Activated CD4-positive, alpha-beta T cell treated with anti-CD3 and anti-CD28 coated beads for 24 hours (primary cell): ENCODE measurements at places on chromosomes 12 and 14.

DNA sequence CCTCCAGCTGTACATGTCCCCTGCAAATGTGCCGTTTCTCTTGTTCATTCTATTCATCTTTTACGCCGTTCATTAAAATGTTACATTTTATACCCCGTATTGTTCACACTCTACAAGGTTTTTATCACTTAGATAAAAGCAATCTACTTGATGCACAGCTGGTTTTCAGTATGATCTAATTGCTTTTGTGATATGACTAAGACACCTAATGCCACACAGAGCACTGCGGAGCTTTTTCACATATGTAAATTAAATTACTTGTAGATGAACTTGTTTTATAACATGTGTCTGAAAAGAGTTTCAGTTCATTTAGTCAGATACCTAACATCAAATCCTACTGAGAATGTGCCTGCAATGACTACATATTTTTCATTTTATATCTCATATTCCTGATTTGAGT is 40.9 kb upstream of the RERGL start:
- DNase-seq = no peak

DNA sequence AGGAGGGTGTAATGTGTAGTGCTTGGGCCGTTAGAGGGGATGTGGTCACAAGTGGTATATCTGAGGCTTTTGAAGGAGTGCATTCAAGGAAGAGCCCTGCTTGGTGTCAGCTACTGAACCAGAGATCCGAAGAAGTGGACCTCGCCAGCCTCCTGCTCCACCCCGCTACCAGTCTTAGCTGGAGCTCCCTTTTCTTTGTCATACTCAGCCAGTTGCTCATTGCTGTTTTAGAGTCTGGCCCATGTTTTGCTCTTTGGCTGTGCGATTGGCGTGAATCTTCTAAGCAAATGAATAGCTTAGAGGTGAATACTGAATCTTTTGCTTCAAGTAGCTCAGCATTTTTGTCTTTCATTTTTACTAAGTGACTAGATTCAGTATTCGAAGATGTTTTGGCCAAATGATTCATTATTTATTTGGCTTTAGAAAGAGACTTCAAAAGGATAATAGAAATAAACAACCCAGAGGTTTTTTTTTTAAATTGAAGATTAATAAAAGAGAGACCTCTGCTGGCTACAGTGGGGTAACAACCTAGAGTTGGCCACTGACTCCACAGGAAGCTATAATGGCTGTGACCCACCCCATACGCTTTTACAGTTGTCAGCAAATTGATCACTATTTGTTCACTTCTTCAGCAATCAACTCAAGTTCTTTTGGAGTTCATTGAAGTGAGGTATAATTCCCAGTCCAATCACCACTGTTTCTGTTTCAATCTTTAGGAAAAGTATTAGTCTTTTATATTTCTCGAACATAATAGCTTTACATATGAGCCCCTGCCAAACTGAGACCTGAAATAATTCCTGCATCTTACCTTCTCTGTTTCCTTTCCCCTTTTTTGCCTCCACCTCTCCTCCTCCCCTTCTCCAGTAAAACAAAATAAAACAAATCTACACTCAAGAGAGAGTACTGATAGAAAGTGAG is 19.9 kb downstream of the CDKN1B start:
- no peak for DNase-seq

- DNase-seq = no peak
Observed at GRCh38 chr14:101071493-101071906, 168.0 kb upstream of the RTL1 start.

- DNase-seq = no peak
Observed at GRCh38 chr14:62532181-62532580, 513.1 kb downstream of the KCNH5 start.

- peak; percentile 12 for DNase-seq
Observed at GRCh38 chr14:95260537-95261361, 59.0 kb downstream of the CLMN start.

GRCh38 chr12:108176292-108176691 is 47.2 kb downstream of the WSCD2 start:
- DNase-seq = no peak

DNA sequence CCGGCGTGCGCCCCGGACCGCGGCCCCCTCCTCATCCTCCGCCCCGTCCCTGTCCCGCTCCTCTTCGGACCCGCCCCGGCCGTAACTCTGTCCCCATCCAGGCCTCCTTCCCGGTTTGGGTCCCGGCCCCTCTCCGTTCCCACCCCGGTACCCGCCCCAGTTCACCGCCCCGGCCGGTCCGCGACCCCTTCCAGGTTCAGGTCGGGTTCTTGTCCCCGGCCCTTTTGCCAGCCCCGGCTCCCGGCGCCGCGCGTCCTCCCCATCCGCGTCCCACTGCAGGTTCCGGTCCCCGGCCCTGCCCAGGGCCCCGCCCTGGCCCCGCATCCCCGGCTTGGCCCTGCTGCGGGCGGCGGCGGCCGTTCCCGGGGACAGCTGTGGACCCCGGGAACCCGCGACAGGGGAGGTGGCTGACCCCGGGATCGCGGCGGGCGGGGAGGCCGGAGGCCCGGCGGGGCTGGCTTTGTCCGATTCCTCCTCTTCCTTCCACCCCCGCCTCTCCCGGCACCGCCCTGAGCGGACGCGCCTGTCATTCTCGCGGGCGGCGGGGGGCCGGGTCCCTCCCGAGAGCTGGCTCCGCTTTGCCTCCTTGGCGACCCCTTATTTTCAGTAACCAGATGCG is 601 bp downstream of the KLC1 start:
- no peak for DNase-seq

- DNase-seq = no peak
Observed at GRCh38 chr14:81946834-81947798, 413.5 kb upstream of the SEL1L start.

GRCh38 chr12:22353615-22354325 is 19.3 kb upstream of the ST8SIA1 start:
- DNase-seq = no peak

- DNase-seq = no peak
Observed at GRCh38 chr12:57954768-57955167, 13.4 kb downstream of the ATP23 start.

DNA sequence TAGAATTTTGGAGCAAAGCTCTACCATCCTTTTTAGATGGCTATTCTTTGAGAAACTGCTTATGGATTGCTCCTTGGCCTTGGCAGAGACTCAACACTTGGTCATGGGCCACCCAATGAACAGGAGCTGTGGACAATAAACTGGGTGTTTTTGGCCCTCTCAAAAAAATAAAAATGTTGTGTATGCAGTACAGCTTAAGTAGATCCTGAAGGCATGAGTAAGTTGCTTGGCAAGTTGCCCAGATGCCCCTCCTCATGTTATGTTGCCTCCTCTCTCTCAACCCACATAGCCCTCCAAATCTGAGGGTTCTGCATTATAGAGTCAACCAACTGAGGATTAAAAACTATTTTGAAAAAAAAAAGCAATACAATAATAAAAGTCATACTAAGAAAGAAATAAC is 124.9 kb downstream of the ATP23 start:
- DNase-seq = no peak

DNA sequence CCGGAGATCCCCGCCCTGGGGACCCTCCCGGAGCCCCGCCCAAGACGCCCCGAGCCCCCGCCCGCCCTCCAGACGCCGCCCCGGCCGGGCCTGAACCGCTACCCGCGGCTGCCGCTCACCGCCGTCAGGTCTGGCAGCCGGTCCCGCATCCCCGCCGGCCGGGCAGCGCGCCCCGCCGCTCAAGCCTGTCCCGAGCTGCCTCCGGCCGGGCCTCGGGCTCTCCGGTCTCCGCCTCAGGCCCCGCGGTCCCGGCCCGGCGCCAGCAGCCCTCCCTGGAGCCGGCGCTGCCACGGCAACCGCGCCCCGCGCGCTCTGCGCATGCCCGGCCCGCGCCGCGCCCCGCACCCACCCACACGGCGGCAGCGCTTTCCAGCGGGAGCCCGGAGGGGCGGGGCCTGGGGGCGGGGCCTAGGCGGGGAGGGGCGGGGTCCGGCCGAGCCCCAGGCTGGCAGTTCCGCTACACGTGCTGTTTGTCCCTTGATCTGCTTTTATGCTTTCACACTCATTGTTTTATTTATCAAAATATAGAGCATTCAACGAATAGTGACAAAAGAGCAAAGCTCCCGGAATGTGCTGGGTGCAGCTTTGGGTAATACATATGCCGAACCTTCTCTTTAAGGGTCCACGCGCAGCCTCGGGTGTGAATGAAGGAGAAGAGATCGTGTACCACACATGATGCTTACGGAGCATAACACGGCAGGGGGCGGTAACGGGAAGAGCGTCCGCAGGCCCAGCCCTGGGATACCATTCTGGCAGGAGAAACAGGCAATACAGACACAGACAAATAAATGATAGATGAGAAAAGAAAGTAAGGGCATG is at the start of gene STX2:
STX2 (minus strand) TSS at position 300 of the 819 bp plus-strand sequence; CDS start at position 149, 151 bp downstream.
- peak; percentile 77 for DNase-seq

GRCh38 chr12:68418137-68418460 is 85.9 kb upstream of the MDM1 start:
- no peak for DNase-seq

DNA sequence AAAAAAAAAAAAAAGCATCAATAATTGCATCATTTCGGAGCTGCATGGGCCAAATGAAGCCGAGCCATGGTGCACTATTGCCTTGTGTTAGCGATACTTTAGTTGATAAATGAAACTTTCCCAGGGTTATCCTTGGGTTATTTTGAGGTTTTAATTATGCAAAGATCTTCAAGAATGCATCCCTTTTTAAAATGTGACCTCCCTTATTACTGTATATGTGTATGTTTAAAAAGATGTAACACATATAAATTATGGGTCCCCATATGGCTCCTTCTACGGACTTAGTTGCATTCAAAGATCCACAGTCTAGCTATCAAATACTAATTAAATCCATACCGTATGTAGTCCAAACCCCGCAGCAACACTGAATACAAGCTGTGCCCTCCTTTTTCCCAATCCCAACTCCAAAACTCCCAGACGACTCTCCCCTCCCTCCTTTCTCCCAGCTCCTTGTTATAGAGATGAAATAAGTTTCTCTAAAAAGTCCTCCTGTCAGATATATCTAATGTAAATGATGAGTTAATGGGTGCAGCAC is 129.3 kb upstream of the MAP1LC3B2 start:
- no peak for DNase-seq

DNA sequence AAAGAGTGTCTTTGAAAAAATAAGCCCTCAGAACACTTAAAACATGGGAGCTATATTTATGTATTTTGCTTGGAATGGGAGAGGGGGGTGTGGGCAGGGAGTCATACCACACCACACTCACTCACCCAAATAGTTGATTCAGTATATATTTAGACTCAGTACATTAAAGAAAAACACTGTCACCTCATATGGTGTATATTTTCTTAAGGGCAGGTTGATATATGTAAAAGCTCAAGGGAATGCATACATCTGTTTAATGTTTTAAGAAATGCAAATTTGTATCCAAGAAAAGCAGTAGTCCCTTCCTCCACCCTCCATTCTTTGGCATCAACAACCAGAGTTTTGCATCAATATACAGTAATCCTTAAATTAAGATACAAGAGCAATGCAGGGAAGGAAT is 1.4 kb downstream of the NFYB start:
- DNase-seq = no peak

- no peak for DNase-seq
Observed at GRCh38 chr12:69627501-69627900, 16.8 kb upstream of the LRRC10 start.

DNA sequence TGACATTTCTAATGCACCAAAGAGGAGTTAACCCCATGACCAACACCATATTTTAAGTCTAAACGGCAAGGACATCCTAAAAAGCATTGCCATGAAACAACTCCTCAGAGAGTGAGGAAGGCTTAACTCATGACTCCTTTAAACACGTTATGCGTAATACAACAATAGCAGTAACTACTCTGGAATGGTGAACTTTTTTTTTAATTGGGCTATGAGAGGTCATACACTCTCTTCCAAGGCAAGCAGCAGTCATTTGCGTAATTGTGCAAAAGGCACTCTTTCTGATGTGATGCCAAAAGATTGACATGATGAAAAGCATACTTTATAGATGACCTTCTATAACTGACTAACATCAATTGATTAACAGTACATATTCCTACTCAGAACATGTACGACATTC is 39.4 kb downstream of the RHOJ start:
- DNase-seq = no peak

GRCh38 chr12:56878010-56878339 is 56.2 kb downstream of the SDR9C7 start:
- DNase-seq = no peak

DNA sequence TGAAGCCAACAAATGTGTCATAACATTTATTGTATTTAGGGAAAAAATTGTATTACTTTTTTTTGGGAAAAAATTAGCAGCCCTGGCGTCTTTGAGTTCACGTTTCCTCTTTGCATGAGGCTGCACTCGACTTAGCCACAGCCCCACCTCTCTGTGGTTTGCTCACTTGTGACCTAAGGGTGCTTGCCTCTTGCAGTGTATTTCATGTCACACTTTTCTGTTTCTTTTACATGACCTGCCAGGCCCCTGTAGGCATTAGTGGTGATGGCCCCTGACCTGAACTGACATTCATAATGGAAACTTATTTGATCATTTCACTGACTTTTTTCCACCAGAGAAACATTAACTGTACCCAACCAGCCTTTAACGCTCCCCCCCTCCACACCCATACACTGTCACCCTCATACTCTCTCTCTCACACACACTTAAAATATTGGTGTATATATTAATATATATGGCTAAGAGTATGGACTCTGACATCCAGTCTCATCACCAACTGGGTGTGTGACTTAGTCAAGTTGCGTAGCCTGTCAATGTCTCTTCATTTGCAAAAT is 122.9 kb downstream of the PRKCH start:
- peak; percentile 28 for DNase-seq

DNA sequence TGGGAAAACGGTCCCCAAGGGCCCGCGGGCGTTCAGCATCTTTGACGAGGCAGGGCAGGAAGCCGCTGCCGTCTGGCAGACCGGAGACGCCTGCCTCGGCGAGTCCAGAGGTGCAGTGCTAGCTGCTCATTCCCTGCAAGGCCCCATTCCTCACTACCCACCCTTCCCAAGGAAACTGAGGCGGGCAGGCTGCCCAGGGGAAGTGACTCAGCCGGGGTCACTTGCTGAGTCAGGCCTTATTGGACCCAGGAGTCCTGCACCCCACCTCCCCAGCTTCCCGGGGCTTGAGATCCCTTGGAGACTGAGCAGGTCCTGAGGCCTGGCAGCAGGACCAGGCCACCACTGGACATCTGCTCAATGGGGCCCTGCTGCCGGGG is 3.7 kb downstream of the SH2B3 start:
- no peak for DNase-seq

- DNase-seq = no peak
Observed at GRCh38 chr12:13084898-13085640, 18.4 kb downstream of the GSG1 start.

GRCh38 chr12:50187084-50187900 is 20.1 kb upstream of the CERS5 start:
- DNase-seq = peak; percentile 27
